Fibroblast of the aortic adventitia (primary cell): ENCODE measurements at places on chromosomes 4 and X. TPM values are rescaled to one million over a fixed set of nuclear protein-coding genes. Genes with fewer than 3 reads are reported as not detected.

The NUDT11 gene
- total RNA-seq: 11.8 and 13.9 TPM in 2 replicates

The SUV39H1 gene
- total RNA-seq: 5.1 and 8.5 TPM in 2 replicates

The CLDN22 gene
- total RNA-seq: under 0.01 TPM in 1 of 2 replicates, not detected in the other

The TLR2 gene
- not detected in 2 replicates for total RNA-seq

The HHIP gene
- 3.8 and 16.0 TPM in 2 replicates for total RNA-seq

GRCh38 chrX:150050387-150050786, 112.1 kb upstream of the EOLA2 start:
- no peak for DNase-seq

DNA sequence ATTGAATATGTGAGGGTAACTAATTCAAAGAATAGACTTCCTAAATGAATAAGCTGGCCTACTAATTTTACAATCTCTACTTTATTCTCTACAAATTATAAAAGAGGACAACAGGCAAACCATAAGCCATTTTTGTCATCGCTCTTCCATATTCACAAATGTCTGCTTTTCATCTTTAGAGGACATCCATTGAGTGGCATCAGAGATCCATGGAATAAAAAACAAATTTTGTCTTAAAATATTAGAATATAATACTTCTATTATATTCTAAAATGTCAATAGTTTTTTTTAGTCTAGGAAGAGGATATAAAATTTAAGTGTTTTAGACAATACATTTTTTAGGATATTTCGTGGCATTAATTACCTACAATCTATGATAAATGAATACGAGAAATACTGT, 300.9 kb upstream of the TACR3 start:
- DNase-seq: no peak

GRCh38 chr4:83639849-83640493, 104.1 kb downstream of the GPAT3 start:
- peak; percentile 92 for DNase-seq

DNA sequence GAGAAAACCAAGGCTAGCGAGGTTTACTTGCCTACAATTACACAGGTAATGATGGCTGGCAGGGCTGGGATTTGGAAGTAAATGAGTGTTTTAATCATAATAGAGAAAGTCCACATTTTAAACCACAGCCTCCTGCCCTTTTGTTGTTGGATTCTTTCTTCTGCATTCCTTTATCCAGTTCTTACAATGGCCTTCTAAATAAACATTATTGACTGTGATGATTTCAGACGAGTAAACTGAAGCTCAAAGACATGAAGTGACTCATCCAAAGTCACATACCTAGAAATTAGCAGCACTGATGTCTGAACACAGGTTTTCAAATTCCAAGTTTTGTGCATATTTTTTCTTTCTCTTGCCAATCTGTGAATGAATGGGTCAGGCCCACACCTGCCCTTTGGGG, 51.2 kb upstream of the C1QTNF7 start:
- DNase-seq: no peak

DNA sequence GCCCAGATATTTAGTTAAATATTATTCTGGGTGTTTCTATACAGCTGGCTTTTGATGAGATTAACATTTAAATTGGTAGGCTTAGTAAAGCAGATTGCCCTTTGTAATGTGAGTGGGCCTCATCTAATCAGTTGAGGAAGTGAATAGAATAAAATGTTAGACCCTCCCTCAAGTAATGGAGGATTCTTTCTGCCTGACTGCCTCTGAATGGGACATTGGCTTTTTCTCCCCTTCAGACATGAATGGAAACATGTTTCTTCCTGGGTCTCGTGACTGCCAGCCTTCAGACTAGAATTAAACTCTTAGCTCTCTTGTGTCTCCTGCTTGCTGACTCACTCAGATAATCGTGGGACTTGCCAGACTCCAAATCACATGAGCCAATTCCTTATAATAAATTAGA, 266.7 kb downstream of the INPP4B start:
- no peak for DNase-seq

GRCh38 chr4:155094201-155094820, 114.1 kb upstream of the NPY2R start:
- peak; percentile 81 for DNase-seq

DNA sequence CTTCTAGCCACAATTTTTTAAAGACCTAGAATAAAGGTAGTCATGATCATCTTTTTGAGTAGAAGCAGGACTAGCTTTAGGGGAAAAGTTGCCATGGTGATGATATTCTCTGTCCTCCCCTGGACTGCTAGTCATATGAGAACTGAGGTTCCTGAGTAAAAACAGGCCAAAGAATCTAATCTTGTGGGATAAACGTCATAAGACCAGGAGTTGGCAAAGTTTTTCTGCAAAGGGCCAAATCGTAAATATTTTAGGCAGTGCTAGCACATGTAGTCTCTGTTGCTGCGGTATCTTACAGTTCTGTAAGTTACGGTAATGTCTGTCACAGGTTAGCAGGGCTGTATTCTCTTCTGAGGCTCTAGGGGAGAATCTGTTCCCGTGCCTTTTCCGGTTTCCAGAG, 3.4 kb downstream of the PRPS2 start:
- peak; percentile 20 for DNase-seq

DNA sequence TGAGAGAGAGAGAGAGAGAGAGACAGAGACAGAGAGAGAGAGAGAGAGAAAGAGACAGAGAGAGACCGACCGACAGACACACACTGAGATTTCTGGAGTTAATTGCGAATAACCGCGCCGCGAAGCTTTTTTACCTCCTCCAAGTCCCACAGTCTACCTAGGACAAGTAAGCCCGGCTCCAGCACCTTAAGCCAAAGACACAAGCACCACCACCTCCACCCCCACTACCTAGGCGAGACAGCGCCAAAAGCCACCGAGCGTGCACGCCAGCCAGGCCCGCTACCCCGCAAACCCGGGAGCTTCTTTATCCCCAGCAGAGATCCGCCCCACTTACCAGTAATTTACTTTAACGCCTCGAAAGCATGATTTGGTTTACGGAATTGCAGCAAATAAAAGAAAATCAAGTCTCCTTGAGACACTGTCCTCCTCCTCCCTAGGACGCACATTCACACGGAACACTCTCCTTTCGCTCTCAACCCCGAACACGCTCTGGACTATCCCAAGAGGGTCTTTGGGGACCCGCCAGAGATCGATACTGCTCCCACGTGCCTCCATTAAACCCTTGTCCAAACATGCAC, 649.6 kb upstream of the DIPK2B start:
- peak; percentile 4 for DNase-seq

GRCh38 chr4:161949946-161950725, 213.7 kb downstream of the FSTL5 start:
- no peak for DNase-seq

GRCh38 chrX:134683351-134684005, 25.2 kb upstream of the PLAC1 start:
- DNase-seq: no peak
